Fibroblast of skin of right biceps (primary cell): ENCODE measurements at places on chromosomes 11 and 22.

GRCh38 chr22:27223317-27224177, 566.2 kb downstream of the MIAT start:
- DNase-seq: peak; percentile 99

DNA sequence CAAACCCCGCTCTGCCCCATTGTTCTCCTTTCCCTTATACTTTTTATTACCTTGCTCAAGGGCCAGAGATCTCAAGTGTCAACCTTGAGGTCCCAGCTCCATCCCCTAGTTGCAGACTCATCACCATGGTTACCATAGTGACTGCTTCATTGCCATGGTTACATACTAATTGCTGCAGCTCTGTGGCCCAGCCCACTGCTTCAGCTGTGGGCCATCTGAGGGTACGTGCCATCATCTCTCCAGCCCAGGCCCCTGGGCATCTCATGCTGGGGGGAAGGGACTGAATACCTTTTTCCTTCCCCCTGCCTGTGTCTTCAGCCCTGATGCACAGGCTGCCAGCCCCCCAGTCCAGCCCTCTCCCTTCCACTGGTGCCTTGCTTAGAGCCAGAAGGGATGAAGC, 22.2 kb downstream of the TREH start:
- no peak for DNase-seq

DNA sequence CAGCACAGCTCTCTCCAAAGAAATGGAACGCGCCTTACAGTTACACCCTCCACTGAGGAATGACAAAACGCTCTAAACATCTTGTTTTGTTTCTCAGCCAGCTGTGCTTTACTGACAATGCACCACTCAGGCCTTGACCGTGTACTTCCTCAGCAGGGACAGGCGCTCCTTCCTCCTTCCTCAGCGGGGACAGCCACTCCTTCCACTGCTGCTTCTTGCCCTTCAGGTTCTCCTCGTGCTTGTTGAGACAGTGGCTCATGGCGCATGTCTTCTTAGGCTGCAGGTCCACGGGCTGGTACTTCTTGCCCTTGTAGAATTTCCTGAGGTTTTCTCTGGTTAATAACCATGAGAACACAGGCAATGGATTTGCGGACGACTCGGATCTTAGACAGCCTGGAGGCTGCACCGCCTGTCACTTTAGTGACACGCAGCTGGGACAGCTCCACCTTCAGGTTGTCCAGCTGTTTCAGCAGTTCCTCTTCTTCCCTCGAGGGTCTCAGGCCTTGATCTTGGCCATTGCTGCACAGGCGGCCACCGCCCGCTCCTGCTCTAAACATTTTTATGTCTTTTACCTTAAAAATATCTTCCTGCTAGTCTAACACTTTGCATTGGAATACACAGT, 613.8 kb downstream of the BRD1 start:
- no peak for DNase-seq

DNA sequence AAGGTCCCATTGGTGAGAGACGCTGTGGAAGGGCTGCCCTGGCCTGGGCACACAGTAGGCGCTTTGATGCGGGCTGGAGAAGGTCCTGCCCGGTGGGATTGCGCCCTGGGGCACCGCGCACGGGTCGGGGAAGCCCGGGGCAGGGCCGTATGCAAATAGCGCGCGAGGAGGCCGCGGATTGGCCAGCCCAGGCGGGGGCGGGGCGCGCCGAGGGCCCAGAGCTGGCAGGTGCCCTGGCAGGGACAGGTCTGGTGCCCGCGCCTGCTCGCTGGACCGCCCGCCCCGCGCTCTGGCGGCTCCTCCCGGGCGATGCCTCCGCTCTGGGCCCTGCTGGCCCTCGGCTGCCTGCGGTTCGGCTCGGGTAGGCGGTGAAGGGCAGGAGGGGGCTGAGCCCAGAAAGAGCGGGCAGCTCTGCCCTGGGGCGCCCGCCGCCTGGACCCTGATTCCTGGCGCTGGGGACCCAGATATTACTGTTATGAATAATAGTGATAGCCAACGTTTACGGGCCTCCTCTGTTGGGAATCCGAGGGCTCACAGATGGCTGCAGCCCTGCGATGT, at the start of gene UPK3A:
TSS of gene UPK3A (plus strand) at position 245 of the 558 bp plus-strand sequence. CDS start at position 310, 65 bp downstream.
- DNase-seq: no peak

- DNase-seq: peak; percentile 87
Measured at GRCh38 chr11:46298699-46299433, 21.4 kb downstream of the CREB3L1 start.

DNA sequence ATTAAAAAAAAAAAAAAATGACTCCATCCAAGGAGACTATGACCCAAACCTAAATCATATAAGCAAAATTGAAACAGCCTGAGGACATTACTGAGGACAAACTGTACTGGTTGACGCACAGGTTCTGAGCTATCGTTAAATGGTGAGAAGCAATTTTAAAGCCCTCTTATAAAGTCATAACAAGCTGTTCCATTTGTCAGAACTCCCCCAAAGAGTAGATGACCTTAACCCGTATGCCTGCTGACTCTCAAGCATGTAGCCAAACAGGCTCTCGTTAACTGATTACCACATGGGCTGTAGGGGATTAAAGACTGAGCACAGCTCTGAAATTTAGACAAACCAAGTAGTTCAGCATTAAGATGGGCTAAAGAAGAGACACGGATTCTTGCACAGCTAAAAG, 2.2 kb downstream of the CRYAB start:
- no peak for DNase-seq

- DNase-seq: peak; percentile 50
Measured at GRCh38 chr11:94968334-94968958, 4.9 kb downstream of the CWC15 start.

DNA sequence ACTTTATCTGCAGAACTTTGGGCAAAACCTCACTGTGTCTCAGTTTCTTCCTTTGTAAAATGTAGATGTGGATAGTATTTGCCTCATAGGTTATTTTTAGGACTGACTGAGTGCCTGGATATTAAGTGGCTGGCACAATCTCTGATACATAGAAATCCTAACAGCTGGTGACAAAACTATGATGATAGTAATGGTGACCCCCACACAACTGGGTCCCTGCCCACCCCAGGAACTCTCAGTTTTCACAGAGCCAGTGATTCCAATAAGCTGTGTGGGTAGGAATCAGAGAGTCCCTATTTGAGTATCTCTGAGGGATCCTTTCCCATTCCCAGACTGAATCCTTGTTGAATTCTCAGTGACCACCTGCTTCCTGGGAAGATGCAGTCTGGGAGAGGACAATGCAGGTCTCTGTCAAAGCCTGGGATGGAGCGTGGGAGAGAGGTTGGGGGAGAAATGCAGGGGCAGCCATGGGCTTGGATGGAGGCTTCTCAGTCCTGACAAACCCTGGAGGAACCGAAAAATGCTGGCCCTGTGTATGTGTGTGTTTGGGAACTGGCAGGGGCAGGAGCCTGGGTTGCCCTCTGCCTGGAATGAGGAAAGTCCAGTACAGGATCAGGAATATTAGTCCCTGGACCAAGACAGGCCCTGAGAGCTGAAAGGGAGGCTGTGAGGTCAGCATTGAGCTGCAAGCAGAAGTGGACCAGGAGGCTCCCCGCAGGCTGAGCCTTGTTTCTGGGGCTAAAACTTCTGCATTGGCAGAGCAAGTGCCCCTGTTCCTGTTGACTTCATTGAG, 6.1 kb upstream of the P2RY6 start:
- DNase-seq: no peak

- DNase-seq: no peak
Measured at GRCh38 chr22:49149721-49150608, 677.7 kb downstream of the BRD1 start.

DNA sequence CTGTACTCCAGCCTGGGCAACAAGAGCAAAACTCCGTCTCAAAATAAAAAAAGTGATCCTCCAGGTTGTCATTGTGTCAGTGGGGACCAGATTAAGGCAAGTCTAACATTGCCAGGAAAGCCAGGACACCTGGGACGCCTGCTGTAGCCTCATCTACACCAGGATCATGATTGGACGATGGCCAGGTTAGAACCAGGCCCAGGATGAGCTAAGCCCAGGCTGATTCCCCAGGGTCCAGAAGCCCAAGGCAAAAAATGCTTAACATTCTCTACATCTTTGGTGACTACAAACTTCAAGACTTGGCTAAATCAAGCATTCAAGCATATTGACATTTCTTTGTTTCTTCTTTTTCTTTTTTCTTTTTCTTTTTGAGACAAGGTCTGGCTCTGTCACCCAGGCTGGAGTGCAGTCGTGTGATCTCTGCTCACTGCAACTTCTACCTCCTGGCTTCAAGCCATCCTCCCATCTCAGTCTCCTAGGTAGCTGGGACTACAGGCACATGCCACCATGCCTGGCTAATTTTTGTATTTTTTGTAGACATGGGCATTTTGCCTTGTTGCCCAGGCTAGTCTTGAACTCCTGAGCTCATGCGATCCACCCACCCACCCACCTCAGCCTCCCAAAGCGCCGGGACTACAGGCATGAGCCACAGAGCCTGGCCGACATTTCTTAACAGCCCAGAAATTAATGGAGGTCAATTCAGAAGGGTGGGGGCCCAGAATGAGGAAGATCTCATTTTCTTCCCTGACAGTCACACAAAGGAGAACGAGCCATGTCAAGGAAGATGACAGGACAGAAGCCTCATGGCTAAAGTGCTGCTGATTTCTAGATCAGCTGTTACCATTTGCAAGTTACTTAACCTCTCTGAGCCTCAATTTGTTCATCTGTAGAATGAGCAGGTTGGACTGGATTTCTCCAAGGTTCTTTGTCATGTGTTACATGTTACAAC, 12.5 kb upstream of the PTPRJ start:
- peak; percentile 76 for DNase-seq

- DNase-seq: no peak
Measured at GRCh38 chr11:15769203-15769602, 587.1 kb downstream of the SOX6 start.

GRCh38 chr22:30675436-30675835, 7.8 kb upstream of the DUSP18 start:
- DNase-seq: no peak

- no peak for DNase-seq
Measured at GRCh38 chr22:46635756-46636155, 15.6 kb downstream of the GRAMD4 start.

DNA sequence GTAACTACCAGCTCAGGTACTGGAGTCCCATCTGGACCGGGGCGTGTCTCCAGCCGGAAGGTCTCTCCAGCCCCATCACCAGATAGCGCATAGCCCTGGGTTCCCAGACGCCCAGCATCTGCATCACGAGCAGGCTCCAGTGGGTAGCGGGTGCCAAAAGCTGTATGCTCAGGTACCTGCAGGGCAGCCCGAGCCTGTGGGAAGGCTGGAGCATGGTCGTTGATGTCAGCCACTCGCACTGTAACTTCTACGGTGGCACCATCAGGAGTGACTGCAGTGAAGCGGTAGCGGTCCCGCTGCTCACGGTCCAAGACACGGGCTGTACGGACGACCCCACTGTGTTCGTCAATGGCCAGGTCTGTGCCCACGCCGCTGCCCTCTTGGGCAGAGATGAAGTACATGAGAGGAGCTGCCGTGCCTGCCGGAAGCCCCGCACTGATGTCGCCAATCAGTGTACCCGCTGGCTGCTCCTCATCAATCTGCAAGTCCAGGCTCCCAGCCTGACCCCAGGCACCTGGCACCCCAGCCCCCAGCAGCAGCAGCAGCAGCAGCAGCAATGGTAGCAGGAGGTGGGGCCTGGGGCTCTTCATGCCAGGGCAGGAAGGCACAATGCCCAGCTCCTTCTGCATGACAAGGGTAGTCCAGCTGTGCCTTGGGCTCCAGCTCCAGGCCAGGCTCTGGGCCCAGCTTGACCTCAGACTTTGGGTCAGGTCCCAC, 14.5 kb downstream of the DCHS1 start:
- DNase-seq: no peak

- DNase-seq: no peak
Measured at GRCh38 chr11:13114566-13115379, 105.7 kb downstream of the RASSF10 start.

DNA sequence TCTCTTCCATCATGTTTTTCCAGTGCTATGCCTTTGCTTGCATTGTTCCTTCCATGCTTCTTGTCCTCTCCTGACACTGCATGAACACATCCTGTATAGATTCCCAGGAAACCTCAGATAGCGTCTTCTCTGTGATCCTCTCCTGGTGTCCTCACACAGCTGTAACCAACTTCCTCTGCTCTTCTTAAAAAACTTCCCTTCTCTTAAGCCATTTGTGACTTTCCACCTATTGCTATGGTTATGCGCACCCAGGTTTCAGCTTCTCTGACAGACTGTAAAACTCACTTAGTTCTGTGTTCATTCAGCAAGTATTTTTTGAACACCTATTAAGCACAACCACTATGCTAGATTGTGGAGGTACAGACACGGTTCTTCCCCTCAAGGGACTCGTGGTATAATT, 5.1 kb upstream of the APLP2 start:
- no peak for DNase-seq

GRCh38 chr22:35307892-35308291, 8.2 kb downstream of the TOM1 start:
- no peak for DNase-seq

- no peak for DNase-seq
Measured at GRCh38 chr11:119640541-119640940, 88.5 kb downstream of the NECTIN1 start.

GRCh38 chr11:112784323-112785073, 176.7 kb upstream of the NCAM1 start:
- peak; percentile 94 for DNase-seq

- DNase-seq: no peak
Measured at GRCh38 chr11:78957476-78958245, 383.0 kb upstream of the NARS2 start.

DNA sequence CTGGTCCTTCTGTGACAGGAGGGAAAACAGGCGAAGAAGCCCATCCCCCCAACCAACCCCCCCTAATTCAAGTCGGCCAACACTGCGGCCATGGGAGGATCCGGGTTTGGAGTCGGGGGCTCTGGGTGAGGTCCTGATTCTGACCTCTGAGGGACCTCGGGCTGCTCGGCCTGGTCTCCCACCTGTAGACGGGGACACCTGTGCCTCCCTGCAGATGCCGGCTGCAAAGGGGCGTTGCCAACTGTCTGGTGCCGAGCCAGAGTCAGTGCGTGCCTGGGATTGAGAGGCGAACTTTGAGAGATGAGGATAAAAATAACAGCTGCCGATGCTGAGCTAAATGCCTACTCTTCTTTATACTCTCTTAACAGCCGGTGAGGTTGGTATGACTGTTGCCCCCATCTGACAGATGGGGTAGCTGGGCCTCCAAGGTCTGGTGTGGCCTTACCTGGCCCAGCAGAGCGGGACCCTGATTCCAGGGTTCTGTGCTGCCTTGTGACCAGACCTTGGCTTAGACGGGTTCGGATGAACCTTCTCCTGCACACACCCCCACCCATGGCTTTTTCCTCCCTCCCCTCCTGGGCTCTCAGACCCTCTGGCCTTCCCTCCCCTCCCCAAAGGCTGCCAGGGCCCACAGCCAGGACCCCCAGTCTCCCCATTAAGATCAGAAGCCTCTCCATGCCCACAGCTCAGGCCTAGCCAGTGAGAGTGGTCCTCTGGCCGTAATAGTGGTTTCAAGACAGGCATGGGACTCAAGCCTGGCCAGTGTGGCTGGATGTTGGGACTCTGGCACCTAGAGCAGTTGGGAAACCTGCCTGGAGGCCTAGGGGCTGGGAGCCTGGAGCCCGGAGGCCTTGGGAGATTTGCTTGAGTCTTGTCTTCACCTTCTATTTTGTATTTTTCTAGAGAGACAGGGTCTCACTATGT, 41.7 kb downstream of the KCNJ4 start:
- no peak for DNase-seq

- no peak for DNase-seq
Measured at GRCh38 chr11:127454856-127455255, 454.3 kb upstream of the KIRREL3 start.
